ENCODE measurements at places on chromosomes 6 and 20. TPM values are rescaled to one million over a fixed set of nuclear protein-coding genes. Genes with fewer than 3 reads are reported as not detected.

The CASP8AP2 gene
- polyA plus RNA-seq = 8.6 TPM

The MACROD2 gene
- polyA plus RNA-seq = 2.4 TPM

The DZANK1 gene
- polyA plus RNA-seq = 2.0 TPM

The BPIFB1 gene
- 0.85 TPM for polyA plus RNA-seq

The IER3 gene
- polyA plus RNA-seq = 158 TPM

The CDH4 gene
- 0.73 TPM for polyA plus RNA-seq

The RHAG gene
- not detected for polyA plus RNA-seq

The RAET1L gene
- not detected for polyA plus RNA-seq

The PGC gene
- 67.4 TPM for polyA plus RNA-seq

The FBXO30 gene
- polyA plus RNA-seq = 2.8 TPM

The CST4 gene
- not detected for polyA plus RNA-seq

The OSTM1 gene
- 24.1 TPM for polyA plus RNA-seq

The BTBD9 gene
- 13.0 TPM for polyA plus RNA-seq

The MAFB gene
- 4.1 TPM for polyA plus RNA-seq

The ATP9A gene
- 9.3 TPM for polyA plus RNA-seq

The DYNLT2 gene
- polyA plus RNA-seq = 4.2 TPM

The IP6K3 gene
- 25.3 TPM for polyA plus RNA-seq

The FLRT3 gene
- polyA plus RNA-seq = 98.6 TPM

The PPP1R16B gene
- polyA plus RNA-seq = not detected

The SLC17A1 gene
- polyA plus RNA-seq = 2.2 TPM

The SPAG4 gene
- polyA plus RNA-seq = 6.6 TPM

The TOX2 gene
- polyA plus RNA-seq = 12.1 TPM

The KIFC1 gene
- 6.6 TPM for polyA plus RNA-seq

The CLPSL2 gene
- polyA plus RNA-seq = not detected

The DCDC2 gene
- polyA plus RNA-seq = 2.7 TPM

The LTV1 gene
- polyA plus RNA-seq = 27.8 TPM

The TFAP2D gene
- polyA plus RNA-seq = not detected

The TBX18 gene
- 0.10 TPM for polyA plus RNA-seq

The SLC35D3 gene
- not detected for polyA plus RNA-seq

The SPTLC3 gene
- polyA plus RNA-seq = 36.3 TPM

The PRRT1 gene
- polyA plus RNA-seq = 4.0 TPM

The IPCEF1 gene
- polyA plus RNA-seq = 1.2 TPM

The CNKSR3 gene
- 27.4 TPM for polyA plus RNA-seq

The WFDC5 gene
- polyA plus RNA-seq = not detected

The SOX4 gene
- 72.7 TPM for polyA plus RNA-seq

The DNMT3B gene
- polyA plus RNA-seq = 5.3 TPM

The PROKR2 gene
- not detected for polyA plus RNA-seq

The ITPR3 gene
- 16.5 TPM for polyA plus RNA-seq

The FKBP1A gene
- 161 TPM for polyA plus RNA-seq

The GABRR1 gene
- polyA plus RNA-seq = 0.60 TPM

The GABRR2 gene
- 0.94 TPM for polyA plus RNA-seq

The MRPL18 gene
- polyA plus RNA-seq = 90.5 TPM

The CHRNA4 gene
- polyA plus RNA-seq = 0.25 TPM

The DXO gene
- 39.3 TPM for polyA plus RNA-seq

The TOMM34 gene
- polyA plus RNA-seq = 44.1 TPM

The TP53TG5 gene
- polyA plus RNA-seq = 0.23 TPM

The OR2H2 gene
- polyA plus RNA-seq = not detected

The FOXQ1 gene
- polyA plus RNA-seq = 25.9 TPM

The ZNF133 gene
- 10.8 TPM for polyA plus RNA-seq

The CPNE5 gene
- polyA plus RNA-seq = 1.2 TPM

The NUP153 gene
- 9.4 TPM for polyA plus RNA-seq

Data from hepatocyte (in vitro differentiated cells).